Stimulated activated CD8-positive, alpha-beta memory T cell treated with anti-CD3 and anti-CD28 coated beads, Interleukin-7, amount 100 ng/mL, for 48 hours (primary cell): ENCODE measurements at places on chromosomes 16 and 17.

- no peak for DNase-seq
Observed at GRCh38 chr16:4706871-4707270, 13.5 kb downstream of the NUDT16L1 start.

GRCh38 chr17:77160875-77161530 is 20.2 kb downstream of the SEC14L1 start:
- DNase-seq = no peak

DNA sequence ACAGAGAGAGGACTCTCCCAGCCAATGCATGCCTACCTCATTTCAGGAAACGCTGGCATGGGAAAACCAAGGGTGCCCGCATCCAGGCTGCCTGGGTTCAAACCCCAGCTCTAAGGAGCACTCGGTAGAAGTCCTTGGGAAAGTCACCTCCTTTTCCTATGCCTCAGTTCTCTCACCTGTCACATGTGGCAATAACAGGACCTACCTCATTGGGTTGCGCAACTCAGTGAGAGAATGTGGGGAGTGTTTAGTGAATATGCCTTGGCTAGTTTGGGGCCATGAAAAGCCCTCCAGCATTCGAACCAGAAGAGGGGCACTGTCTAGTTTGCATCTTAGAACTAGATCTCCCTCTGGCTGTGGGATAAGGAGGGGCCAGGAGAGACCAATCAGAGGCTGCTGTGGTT is 9.0 kb upstream of the NXPH3 start:
- DNase-seq = no peak

DNA sequence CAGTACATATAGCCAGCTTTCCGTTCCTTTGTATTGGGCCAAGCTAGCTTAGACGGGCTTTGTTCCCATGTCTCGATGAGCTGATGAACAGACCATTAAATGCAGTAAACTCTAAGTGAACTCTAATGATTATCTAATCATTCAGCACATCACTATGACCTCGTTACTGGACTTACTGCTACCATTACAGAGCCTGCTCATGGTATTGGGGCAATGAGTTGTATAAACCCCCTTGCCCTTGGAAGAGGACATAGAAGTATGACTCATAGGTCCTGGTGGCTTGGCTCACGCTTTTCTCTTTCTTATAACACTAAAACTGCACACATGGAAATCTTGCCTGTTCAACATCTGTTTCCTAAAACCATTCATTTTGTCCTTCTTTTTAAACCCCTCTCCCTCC is 93.6 kb upstream of the DYNLRB2 start:
- DNase-seq = no peak
